Stimulated activated CD8-positive, alpha-beta memory T cell treated with anti-CD3 and anti-CD28 coated beads, Interleukin-2, amount 100 ng/mL, for 1 hour (primary cell): ENCODE measurements at places on chromosomes 5 and 9.

GRCh38 chr5:111635916-111636570 lies 121.0 kb downstream of the NREP start:
- DNase-seq: no peak

- DNase-seq: no peak
These were observed 22.1 kb upstream of the LRRC14B start for GRCh38 chr5:169071-169727.

- no peak for DNase-seq
These were observed 23.7 kb downstream of the GABRA6 start for GRCh38 chr5:161709239-161709638.

DNA sequence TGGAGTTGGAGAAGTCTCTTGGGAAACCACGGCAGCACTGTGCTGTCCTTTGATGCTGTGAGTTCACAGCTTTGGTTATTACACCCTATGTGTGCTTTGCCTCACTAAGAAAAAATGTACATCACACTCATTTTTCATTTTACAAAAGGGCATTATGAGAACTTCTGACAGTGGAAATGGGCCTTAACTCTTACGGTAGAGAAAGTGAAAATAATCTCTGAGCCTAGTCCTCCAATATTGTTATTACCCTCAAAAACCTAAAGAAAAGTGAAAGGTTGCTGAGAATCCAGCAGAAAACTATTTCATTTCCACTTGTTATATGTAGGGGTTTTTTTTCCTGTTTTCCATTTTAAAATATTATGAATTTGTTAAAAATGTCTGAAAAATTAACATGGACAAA lies 8.2 kb upstream of the OR13D1 start:
- DNase-seq: no peak

DNA sequence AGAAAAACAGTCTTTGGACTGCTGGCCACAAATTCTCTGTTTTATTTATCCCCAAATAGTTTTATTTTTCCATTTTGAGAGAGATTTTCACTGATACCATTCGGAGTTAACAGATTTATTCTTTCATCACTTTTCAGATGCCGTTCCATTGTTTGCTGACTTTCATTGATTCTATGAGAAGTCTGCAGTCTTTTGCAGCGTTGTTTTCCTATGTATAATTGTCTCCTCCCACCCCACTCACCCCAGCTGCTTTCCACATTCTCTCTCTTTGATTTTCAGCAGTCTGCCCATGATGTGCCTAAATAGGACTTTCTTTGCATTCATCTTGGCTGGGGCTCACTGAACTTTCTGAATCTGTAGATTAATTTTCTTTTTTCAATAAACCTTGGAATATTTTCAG lies 107.6 kb downstream of the C9orf50 start:
- DNase-seq: no peak

- no peak for DNase-seq
These were observed 56.9 kb upstream of the SARDH start for GRCh38 chr9:133795049-133795448.

DNA sequence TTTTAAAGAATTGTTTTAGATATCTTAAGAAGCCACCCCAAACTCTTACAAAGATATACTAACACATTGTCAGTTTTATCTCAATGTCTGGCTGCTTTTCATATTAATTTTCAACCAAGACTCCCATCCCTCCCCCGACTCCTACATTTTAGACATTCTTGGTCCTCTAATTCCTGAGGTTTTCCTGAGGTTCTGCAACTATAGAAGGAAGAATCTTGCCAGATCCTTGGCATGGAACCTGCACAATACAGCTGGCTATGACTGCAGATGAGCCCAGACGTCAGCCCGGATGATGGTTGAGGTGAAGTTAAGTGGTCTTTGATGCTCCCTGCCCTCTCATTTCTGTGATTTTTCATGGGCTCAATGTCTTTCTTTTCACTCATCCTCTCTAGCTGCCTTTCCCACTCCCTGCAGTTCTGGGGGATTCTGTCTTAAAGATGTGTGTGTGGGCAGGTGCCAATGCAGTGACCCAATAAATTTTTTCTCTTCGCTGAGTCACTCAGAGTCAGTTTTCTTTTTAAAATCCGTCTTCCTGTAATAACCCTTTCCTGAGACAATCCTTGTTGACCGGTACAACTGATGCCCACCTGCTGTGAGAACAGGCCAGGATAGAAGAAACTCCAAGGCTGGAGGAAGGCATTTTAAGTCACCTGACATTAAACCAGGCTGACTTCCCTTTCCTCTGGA lies 237.8 kb upstream of the GAS1 start:
- DNase-seq: no peak

- no peak for DNase-seq
These were observed 1.6 kb downstream of the URM1 start for GRCh38 chr9:128372784-128373183.

- DNase-seq: no peak
These were observed 38.0 kb downstream of the PALM2AKAP2 start for GRCh38 chr9:109817846-109818472.

- DNase-seq: no peak
These were observed 477.1 kb downstream of the SPOCK1 start for GRCh38 chr5:137022043-137022442.

- no peak for DNase-seq
These were observed 43.6 kb upstream of the TRAF1 start for GRCh38 chr9:120970244-120970643.

DNA sequence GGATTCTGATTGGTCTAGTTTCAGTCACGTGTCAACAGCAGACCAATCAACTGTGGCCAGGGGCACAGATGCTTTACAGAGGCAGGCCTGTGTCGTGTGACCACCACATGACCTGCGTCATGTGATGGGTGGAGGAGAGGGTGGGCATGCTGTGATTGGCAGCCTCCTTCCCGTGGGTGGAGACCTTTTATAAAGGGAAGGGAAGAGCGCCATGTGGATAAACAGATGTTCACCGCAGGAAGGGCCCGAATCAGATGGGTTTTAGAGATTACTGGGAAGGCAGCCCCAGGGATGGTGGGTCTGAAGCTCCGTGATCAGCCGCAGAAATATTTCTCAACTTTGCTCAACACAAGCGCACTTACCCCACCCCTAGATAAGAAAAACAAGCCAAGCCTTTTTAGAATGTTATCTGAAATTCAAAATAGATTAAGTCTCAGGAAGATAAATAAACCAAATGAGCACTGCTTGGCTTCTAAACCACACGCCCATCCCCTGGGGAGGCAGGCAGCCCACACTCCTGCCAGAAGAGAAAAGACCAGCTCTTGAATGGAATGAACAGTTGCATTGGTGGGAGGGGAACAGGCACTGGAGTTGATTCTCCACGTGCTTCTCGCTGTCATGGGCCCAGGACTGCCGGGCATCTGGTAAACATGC lies 43.6 kb downstream of the ROPN1L start:
- DNase-seq: no peak

DNA sequence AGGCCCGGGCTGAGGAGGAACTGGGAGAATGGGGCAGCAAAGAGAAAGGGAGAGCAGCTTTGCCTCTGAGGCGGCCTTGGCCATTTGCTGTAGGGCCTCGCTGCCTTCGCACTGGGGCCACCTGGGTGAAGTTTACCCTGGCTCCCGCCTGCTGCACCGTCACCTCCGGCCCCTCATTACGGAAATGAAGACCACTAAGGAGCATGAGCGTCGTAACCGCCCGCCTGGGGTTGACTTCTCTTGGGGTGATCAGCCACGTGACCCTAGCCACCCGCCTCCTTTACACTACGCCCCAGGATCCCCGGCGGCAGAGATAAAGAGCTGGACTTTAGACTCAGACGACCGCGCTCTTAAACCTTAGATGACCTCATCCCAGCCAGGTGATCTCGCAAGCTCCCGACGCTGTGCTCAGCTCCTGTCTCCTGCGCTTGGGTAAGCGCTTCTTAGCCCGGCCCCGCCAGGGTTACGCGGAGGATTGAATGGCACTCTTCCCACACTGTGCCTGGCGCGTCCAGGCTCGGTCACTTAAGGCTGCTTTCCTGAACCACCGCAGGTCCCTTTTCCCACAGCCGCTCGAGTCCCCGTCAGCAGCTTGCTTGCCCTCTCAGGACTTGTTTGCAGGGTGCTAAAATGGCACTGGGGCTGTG lies 107.9 kb upstream of the LARP1 start:
- DNase-seq: no peak

DNA sequence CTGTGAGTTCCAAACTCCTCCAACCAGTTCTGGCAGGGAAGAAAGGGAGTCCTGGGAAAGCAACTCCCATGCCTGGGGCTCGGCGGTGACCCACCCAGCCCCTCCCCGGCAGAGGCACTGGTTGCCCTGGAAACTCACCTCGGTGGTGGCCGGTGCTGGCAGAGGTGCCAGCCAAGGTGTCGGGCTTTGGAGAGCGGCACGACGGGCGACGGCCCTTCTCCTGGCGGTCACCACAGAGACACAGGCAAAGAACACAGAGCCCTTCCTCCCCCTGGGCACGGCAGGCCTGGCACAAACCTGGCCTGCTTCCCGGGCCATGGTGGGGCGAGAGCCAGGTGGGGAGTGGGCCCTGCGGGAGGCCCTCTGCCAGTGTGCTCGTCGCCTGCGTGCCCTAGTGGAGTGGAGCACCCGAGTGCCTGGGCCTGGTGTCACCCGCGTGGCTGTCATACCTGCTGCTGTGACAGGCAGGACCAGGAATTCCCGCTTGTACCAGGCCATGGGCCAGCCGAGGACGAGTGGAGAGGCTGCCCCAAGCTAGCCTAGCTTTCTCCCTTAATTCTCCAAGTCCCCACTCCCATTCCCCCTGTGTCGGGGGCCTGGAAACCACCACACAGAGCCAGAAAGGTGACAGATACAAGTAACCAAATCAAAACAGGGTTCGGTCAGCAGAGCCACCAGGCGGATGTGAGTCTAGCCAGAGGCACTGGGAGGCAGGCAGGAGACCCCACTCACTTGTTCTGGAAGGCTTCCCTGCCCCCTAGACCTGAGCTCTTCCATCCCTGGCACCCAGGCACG lies 8.2 kb upstream of the RALGDS start:
- no peak for DNase-seq

DNA sequence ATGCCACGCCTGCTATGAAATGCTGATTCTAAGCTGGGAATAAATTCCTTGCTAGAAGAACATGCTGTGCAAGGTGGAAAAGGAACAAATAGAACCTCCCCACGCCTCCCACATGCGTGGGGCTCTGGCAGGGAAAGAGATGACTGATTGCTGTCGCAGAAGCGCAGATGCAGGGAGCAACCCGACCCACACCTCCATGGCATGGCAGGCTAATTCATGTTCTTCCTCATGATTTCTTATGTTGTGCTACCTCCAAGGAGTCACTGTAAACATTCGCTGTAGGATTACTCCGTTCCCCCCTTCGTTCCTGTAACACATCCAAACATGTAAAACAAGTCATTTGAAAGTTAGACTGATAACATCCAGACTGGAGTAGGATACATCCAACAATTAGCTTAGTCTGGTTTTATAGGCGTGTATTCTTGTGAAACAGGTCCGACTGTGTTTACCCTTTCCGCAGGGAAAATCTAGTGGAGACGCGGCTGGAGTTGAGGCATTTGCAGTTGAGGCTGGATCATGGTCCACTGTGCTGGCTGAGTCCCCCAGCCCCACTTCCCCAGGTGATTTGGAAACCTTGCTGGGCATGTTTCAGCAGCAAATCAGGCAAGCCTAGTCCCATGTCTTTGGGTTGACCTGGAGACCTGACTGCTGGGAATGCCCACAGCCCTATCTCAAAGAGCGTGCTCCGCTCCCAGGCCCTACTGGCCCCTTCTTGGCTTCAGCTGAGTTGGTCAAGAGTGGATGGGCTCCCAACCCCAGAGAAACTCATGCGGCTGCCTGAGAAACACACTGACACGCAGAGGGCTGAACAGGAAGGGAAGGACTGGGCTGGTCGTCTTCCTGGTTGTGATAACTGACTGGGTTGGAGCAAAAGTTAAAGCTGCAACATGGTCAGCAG lies 24.8 kb upstream of the ANKRD33B start:
- no peak for DNase-seq

- no peak for DNase-seq
These were observed 20.5 kb downstream of the THBS4 start for GRCh38 chr5:80055491-80056170.

DNA sequence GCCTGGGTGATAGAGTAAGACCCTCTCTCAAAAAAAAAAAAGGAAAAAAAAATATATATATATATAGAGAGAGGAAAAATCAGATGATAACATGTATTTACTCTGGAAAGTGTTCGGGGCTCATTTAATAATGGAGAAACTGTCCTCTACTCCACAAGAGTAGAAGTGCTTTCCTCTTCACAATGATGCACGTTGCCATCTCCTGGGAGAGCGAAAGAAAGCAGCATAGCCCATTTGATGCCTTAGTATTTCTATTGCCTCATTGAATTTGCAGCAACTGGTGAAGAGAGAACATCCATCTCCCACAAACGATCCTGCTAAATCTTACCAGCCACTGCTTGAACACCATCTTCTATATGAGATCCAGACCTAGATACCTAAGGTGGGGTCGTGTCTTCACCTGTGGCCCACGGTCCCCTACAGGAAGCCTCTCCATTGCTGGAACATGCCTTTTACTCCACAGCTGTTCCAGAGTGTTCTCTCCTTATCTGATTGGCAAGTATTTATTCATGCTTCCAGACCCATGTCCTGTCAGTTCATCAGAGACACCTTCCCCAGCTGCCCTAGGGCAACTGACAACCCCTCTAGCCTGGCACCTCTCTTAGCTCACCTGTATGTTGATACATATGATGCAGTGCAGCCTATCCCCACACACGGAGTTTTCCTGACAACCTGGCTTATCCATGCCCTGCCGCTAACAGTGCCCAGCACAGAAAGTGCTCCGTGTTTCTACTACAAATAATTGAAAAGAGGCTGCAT lies 115.3 kb downstream of the MARCHF11 start:
- DNase-seq: no peak

DNA sequence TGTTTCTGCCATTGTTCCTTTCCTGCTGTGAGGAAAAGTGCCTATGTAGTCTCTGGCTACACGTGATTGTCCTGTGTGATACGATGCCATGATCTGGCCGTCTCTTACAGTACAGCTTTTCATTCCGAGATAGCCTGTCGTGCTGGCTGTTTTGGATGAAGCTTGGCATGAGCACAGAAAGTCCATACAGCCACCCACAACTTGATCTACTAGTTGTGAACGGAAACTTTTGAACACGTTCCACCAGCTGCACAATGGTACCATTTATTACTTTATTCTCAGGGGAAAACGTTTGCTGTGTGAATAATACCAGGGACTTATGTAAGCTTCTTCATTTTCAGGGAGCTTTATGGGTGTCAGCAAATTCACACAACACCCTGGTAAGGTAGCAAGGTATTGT lies 217.6 kb upstream of the ANKRD55 start:
- DNase-seq: no peak

DNA sequence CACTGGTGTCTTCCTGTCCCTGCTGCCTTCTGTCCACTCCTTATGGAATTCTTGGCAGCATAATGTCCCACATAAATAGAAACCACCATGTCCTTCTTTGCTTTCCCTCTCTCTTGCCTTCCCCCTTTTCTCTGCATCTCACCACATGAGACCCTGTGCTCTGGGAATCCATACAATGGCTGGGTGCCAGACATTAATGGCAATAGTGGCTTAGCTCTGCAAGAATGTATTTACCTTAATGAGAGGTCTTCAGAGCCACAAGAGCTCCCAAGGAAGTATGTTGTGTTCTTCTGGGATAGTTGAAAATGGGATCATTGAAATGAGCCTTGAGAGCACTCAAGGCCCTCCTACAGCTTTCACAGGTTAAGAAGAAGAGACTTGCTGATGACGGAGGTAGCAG lies 58.7 kb downstream of the ADAMTS16 start:
- DNase-seq: no peak
